ENCODE measurements at places on chromosomes 1 and 21.

DNA sequence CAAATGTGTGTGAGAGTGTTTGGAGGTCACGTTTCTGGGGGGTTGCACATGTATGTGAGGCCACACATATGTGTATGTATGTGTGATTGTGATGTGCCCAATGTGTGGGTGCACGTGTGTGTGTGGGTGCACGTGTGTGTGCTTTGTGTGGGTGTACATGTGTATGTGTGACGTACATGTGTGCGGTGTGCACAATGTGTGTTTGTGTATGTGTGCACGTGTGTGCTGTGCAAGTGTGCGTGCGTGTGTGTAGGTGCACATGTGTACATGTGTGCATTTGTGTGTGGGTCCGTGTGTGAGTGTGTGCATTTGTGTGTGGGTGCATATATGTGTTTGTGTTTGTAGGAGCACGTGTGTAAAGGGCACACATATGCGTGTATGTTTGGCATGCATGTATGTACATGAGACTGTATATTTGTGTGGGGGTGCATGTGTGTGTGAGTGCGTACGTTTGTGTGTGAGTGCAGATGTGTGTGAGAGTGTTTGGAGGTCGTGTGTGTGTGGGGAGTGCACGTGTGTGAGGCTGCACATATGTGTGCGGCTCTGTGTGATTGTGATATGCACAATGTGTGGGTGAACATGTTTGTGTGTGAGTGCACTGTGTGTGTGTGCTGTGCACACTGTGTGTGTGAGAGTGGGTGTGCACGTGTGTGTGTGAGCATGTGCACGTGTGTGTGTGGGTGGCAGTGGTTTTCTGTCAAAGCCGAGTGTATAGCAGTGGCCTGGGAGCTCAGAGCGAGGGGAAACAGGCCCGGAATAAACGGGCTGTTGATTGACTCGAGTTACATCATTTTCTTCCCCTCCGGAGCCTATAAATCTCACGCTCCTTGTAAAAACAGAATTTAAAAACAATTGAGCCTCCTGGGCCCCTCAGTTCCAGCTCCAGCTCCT lies 132.7 kb upstream of the ARHGEF16 start:
- DNase-seq: no peak

- no peak for DNase-seq
Observed at GRCh38 chr1:214548988-214549387, 2.4 kb downstream of the PTPN14 start.

DNA sequence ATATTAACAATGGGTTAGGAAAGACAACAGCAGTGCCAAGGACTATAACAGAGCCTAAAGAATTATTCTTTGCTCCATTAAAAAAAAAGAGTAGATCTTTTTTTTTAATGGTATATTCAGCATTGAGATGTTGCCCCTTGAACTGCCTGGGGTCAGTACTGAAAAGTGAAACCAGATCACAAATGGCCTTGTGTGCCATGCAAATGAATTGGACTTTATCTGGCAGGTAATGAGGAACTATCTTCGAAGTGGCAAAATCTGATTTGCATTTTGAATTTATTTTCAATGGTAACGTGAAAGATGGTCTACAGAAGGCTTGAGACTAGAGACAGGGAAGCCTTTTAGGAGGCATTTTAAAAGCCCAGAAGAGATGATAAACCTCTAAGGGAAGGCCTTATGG lies 21.4 kb upstream of the PKN2 start:
- no peak for DNase-seq

- DNase-seq: no peak
Observed at GRCh38 chr1:39105841-39106765, 80.0 kb downstream of the NDUFS5 start.

All from ureter (tissue), 1 donor.